ENCODE measurements at places on chromosomes 2 and 18. TPM values are rescaled to one million over a fixed set of nuclear protein-coding genes. Genes with fewer than 3 reads are reported as not detected.

DNA sequence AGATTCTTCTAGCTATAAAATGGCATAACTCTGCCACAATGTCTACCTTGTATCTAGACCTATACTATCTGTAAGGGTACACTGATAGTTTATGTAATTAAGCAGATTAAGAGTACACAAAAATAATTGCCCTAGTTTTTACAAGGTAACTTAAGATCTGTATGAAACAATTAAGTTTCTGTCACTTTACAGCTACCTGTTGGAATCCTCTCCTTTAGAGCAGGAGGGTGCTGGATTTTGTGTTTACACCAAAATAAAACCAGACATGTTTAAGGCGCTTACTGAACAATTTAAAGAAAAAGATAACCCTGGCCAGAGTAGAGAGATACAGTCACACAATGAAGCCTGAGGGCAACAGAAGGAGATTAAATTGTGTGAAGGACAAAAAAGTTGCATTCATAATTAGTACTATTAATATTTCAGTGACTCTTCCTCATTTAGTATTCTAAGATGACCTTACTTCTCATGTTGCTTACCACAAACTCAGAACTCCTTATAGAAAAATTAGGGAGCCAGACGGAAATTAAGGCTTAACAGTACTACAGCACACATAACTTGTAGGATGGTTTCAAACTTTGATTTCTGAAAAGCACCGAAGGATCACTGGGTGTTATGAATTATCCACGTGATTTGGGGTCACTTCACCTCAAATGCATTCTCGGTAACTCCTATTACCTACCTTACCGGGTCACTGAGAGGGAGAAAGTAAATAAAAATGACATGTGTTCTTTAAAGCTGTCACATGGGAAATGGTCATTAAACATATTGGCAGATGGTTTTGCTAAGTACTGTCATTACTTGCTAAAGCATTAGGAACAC is 1.0 kb downstream of the DARS1 start:
- no peak for DNase-seq

DNA sequence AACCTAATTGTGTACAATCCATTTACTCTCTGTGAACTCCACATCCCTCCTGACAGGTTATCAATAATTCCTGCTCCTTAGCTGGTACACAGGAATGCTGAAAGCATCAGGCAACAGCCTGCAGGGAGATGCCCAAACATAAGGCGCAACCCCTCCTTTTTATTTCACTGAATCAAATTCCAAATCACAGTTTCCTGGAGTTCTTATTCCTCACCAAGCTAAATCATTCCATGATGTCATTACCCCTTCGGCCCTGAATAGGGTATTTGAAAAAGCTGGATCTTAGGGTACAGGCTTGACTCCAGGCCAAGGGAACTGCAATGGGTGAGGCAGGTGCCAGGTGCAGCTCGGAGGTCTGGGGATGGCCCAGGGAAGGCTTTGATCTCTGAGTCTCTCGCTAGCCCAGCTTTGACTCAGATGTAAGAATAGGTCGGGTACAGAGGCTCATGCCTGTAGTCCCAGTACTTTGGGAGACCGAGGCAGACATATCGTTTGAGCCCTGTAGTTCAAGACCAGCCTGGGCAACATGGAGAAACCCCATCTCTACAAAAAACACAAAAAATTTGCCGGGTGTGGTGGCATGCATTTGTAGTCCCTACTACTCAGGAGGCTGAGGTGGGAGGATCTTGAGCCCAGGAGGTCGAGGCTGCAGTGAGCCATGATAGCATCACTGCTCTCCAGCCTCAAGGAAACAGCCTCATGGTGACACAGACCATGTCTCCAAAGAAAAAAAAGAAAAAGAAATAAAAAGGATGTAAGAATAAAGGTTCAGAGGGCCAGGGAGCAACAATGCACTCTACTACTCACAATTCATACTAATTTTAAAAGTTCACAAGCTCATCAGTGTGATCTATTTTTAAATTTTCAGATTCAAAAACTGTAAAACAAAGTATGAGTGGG is 6.8 kb downstream of the FHL2 start:
- DNase-seq, result no peak

BOLA3 gene
- 30.3 TPM for total RNA-seq

RPRM gene
- total RNA-seq, result not detected

GRCh38 chr2:178947006-178947405 is 102.9 kb downstream of the CCDC141 start:
- DNase-seq, result no peak

All from pulmonary artery endothelial cell (primary cell).